ENCODE measurements at places on chromosomes 12 and 14.

- no peaks in the 10 kb centered on the region for H3K4me1 ChIP-seq
- no peak overlapping the region for H3K4me3 ChIP-seq
- H3K27ac ChIP-seq: no peak overlapping the region
- H3K36me3 ChIP-seq: no peaks in the 10 kb centered on the region
Measured at GRCh38 chr12:64054079-64054520, 168.0 kb downstream of the KICS2 start.

DNA sequence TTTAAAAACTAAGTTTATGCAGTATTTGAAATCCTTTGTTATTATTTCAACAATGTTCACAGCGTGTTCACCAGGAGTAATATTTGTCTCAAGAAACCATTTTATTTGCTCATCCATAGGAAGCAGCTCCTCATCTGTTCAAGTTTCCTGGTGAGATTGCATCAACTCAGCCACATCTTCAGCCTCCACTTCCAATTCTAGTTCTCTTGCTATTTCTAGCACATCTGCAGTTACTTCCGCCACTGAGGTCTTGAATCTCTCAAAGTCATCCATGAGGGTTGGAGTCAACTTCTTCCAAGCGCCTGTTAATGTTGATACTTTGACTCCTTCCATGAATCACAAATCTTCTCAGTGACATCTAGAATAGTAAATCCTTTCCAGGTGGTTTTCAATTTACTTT lies 18.0 kb downstream of the CLEC9A start:
- peaks cover 8% of the 10 kb centered on the region for H3K4me1 ChIP-seq
- no peaks in the 10 kb centered on the region for H3K36me3 ChIP-seq
- DNase-seq: no peak
- H3K27me3 ChIP-seq: peaks cover 34% of the 10 kb centered on the region
- H3K4me3 ChIP-seq: no peak overlapping the region

DNA sequence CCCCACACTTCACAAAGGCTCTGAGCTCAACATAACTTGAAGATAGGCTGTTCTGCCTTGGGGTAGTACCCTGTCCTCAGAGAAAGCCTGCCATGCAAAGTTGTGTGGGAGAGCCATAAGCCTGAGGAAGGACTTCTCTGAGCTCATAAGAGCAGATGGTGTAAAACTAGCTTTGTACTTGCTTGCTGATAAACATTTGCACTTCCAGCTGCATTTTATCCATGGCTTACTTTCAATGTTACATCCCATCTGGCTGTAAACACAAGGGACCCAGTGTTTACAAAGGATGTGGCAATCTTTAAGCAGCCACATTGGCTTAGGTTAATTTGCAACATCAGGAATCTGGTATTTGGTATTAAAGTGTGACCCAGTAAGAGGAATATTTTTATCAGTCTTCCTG lies 258.1 kb downstream of the IPO8 start:
- no peak for DNase-seq
- H3K27ac ChIP-seq: no peak overlapping the region
- H3K4me1 ChIP-seq: no peaks in the 10 kb centered on the region
- H3K4me3 ChIP-seq: no peak overlapping the region

DNA sequence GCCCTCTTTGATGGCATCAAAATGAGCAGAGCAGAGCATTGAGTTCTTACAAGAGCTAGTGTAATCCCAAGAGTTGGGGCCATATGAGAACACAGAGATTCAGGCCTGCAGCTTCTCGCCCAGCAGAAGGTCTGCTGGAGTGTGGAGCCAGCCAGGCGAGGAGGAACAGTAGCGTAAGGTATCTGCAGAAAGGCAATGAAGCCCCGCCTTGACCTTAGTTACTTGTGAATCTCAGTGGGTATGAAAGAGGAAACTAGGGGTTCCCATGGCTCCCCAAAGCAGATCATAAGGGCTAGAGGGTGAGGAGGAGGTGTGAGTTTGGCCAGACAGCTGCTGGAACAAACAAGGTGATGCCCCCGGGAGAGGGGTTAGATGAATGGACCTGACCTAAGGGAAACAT lies 49.4 kb downstream of the SLC8A3 start:
- peaks cover 16% of the 10 kb centered on the region for H3K27me3 ChIP-seq
- no peak overlapping the region for H3K27ac ChIP-seq
- H3K4me1 ChIP-seq: no peaks in the 10 kb centered on the region
- H3K4me3 ChIP-seq: no peak overlapping the region

DNA sequence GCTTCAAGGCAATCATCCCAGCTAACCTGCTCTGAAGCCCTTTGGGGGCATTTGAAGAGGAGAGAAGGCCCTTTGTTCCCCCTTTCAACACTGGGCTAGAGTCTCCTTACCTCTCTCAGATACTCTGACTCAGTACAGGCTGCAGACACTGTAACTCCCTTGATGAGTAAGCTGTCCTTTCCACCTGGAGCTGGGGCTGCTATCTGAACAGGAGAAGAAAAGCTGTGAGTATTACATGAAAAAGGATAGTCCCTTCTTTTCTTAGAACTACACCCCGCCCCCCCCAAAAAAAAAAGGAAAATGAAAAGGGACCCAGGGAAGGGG lies 186.6 kb upstream of the PLEKHG7 start:
- H3K27me3 ChIP-seq: no peaks in the 10 kb centered on the region
- H3K4me1 ChIP-seq: peaks cover 50% of the 10 kb centered on the region
- no peak overlapping the region for H3K4me3 ChIP-seq
- peaks cover 8% of the 10 kb centered on the region for H3K36me3 ChIP-seq

DNA sequence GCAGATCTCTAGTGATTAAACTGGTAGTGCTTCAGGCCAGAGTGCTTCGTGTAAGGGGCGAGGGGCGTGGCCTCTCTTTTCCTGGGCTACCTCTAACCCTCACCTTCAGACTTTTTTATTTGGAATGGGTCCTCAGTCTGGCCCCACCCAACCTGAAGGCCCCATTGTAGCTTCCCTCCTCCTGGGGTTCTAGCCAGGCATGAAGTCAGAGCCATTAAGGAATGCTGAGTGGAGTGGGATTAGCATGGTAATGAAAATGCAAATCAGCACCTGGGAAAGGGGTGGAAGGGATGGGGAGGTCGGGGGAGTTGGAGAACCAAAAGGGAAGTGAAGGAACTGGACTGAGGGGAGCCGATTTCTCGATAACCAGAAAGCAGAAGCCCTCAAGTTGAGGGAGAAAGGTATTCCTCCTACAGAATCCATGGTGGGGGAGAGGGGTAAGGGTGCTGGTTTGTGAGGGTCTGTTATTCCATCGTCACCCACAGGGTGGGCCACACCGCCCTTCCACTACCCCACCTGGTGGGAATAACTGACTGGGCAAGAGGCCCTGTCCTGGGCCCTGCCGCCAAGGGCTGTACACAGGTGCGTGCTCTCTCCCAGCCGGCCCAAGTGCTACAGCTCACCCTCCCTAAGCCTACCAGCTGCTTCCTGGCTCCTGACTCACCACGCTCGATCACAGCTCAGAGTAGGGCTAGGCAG lies 14.1 kb downstream of the ZFHX2 start:
- no peak overlapping the region for H3K4me3 ChIP-seq
- H3K4me1 ChIP-seq: no peaks in the 10 kb centered on the region
- DNase-seq: no peak
- no peaks in the 10 kb centered on the region for H3K36me3 ChIP-seq
- H3K27me3 ChIP-seq: peaks cover 7% of the 10 kb centered on the region
- no peak overlapping the region for H3K27ac ChIP-seq

GRCh38 chr12:15634010-15634683 lies 155.0 kb downstream of the EPS8 start:
- no peak for DNase-seq
- no peaks in the 10 kb centered on the region for H3K36me3 ChIP-seq
- H3K27ac ChIP-seq: no peak overlapping the region
- no peaks in the 10 kb centered on the region for H3K4me1 ChIP-seq

GRCh38 chr12:77777274-77777673 lies 53.4 kb upstream of the NAV3 start:
- H3K36me3 ChIP-seq: no peaks in the 10 kb centered on the region
- no peak overlapping the region for H3K4me3 ChIP-seq
- H3K4me1 ChIP-seq: no peaks in the 10 kb centered on the region
- no peaks in the 10 kb centered on the region for H3K27me3 ChIP-seq
- DNase-seq: no peak

GRCh38 chr12:54047964-54048303 lies 5.7 kb upstream of the HOXC4 start:
- DNase-seq: no peak
- H3K36me3 ChIP-seq: peaks cover 3% of the 10 kb centered on the region
- H3K27ac ChIP-seq: peak overlapping the region; percentile 25
- peaks cover 20% of the 10 kb centered on the region for H3K4me1 ChIP-seq
- H3K27me3 ChIP-seq: peaks cover 80% of the 10 kb centered on the region

DNA sequence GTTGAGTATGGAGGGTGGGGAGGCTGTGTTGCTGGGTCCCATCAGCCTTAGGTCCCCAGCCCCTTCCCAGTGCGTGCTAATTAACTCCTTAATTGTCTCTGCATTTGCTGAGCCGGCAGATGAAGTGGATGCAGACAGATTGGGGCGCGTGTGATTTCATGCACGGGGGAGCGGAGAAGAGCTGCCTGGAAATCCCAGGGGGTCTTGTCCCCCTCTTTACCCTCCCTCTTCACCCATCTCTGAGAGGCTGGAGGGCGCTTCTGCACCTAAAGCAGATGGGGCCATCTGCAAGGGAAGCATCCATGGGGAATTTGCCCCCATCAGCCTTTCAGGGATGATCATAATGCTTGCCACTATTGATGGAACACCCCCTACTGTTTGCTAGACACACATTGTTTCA lies 4.4 kb upstream of the ASIC1 start:
- H3K27ac ChIP-seq: no peak overlapping the region
- H3K27me3 ChIP-seq: peaks cover 66% of the 10 kb centered on the region
- DNase-seq: no peak
- H3K4me3 ChIP-seq: no peak overlapping the region
- H3K4me1 ChIP-seq: peaks cover 19% of the 10 kb centered on the region
- no peaks in the 10 kb centered on the region for H3K36me3 ChIP-seq

DNA sequence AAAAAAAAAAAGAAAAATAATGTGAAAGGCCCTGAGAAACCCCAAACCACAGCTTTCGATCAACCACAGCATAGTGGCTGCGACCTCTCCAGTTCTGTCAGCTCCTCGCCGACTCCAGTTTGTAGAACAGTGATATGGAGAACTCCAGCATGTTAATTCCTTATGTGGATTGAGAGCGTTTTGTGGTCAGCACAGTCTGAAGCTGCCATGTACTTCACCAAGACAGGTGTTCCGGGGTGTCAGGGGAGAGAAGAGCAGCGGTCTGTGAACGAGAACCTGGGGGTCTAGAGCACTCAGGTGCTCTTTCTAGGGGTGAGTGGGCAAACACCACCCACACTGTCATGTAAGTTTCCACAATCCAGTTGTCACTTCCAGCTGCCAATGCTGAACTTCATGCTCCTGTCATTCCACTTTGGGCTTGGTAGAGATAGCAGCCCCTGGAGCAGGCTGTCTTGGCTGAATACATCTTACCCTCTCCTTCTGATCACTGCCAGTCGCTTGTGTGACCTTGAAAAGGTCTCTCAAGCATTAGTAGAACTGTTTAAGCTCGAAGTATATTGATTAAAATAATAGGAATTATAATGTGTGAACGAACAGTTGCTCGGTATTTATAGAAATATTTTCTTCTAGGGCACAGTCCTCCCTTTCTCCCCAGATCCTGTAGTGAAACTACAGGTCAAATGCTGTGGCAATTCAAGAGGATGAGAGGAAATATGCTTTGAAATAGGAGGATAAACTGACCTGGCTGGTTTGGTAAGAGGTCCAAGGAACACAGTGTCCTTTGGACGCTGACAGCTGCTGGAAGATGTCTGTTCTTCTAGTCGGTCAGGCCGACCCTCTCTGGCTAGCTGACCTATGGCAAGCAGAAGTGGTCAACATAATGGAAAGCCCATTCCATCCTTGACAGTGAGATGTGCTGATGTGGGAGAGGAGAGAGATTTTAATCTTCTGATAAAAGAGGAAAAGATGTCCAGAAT lies 15.7 kb upstream of the MAX start:
- H3K36me3 ChIP-seq: peaks cover 2% of the 10 kb centered on the region
- H3K4me1 ChIP-seq: peaks cover 6% of the 10 kb centered on the region
- H3K4me3 ChIP-seq: no peak overlapping the region

Measured in activated T-helper 1 cell treated with anti-CD3 and anti-CD28 coated beads, Interleukin-12 subunit alpha, Interleukin-12 subunit beta, Interleukin-2, Interleukin-4 antibody, amounts not matched to agents 30 ng/mL and 10 ng/mL and 1 ng/mL, durations not matched to agents 14 hours and 24 hours and 36 hours (primary cell).